ENCODE measurements at places on chromosomes 2 and 18. TPM values are rescaled to one million over a fixed set of nuclear protein-coding genes. Genes with fewer than 3 reads are reported as not detected.

DNA sequence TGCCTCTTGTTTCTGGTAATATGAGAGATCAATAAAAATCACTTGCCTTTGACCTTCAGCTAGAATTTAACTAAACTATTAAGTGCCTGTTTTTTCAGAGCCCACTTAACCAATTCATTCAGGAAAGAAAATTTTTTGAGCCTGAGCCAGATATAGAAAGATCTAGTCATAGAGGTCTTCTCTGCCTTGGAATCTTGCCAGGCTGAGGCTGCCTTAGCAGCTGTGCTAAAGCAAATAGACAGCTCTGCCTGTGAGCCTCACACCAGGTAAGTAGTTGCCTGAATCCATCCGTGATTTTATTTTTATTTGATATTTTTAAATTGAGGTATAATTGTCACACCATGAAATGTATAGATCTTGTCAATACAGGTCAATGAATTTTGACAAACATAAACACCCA, 27.4 kb downstream of the EVX2 start:
- no peaks in the 10 kb centered on the region for H3K27me3 ChIP-seq
- no peaks in the 10 kb centered on the region for H3K36me3 ChIP-seq
- H3K4me3 ChIP-seq: no peak overlapping the region
- H3K27ac ChIP-seq: no peak overlapping the region
- no peak for DNase-seq

GRCh38 chr18:59921384-59921891, 21.6 kb downstream of the PMAIP1 start:
- no peaks in the 10 kb centered on the region for H3K27me3 ChIP-seq
- H3K4me1 ChIP-seq: peaks cover 8% of the 10 kb centered on the region
- no peaks in the 10 kb centered on the region for H3K36me3 ChIP-seq
- no peak overlapping the region for H3K4me3 ChIP-seq
- H3K27ac ChIP-seq: no peak overlapping the region
- no peak for DNase-seq

The ARHGEF4 gene
- total RNA-seq: 22.7 TPM

GRCh38 chr2:216279459-216279858, 92.8 kb downstream of the MARCHF4 start:
- H3K4me1 ChIP-seq: no peaks in the 10 kb centered on the region
- no peaks in the 10 kb centered on the region for H3K36me3 ChIP-seq
- no peak overlapping the region for H3K27ac ChIP-seq
- no peak overlapping the region for H3K4me3 ChIP-seq
- no peaks in the 10 kb centered on the region for H3K27me3 ChIP-seq

The CLEC4F gene
- total RNA-seq: not detected

GRCh38 chr18:13261661-13262357, 43.2 kb downstream of the LDLRAD4 start:
- H3K4me1 ChIP-seq: peaks cover 83% of the 10 kb centered on the region
- no peaks in the 10 kb centered on the region for H3K36me3 ChIP-seq
- H3K27me3 ChIP-seq: no peaks in the 10 kb centered on the region

DNA sequence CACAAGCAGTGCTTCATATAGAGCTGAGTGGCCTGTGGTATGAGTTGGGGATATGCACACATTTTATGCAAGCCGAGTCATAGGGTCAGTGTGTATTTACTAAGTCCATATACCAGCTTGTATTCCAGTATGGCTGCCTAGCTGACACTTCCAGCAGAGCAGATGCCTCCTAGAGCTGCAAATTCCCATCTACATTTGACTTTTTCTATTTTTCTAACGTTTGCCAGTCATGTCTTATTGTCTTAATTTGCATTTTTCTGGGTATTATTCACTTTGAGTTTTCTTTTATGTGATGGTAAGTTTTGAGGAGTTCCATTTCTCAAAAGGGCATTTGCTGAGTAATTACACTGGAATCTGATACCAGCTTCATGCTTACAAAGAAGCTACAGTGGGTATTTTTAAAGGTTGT, 334.5 kb upstream of the CDH2 start:
- H3K4me3 ChIP-seq: no peak overlapping the region
- no peaks in the 10 kb centered on the region for H3K27me3 ChIP-seq
- no peaks in the 10 kb centered on the region for H3K4me1 ChIP-seq
- no peaks in the 10 kb centered on the region for H3K36me3 ChIP-seq

The TNFRSF11A gene
- 5.0 TPM for total RNA-seq

The FKBP1B gene
- total RNA-seq: 3.5 TPM

DNA sequence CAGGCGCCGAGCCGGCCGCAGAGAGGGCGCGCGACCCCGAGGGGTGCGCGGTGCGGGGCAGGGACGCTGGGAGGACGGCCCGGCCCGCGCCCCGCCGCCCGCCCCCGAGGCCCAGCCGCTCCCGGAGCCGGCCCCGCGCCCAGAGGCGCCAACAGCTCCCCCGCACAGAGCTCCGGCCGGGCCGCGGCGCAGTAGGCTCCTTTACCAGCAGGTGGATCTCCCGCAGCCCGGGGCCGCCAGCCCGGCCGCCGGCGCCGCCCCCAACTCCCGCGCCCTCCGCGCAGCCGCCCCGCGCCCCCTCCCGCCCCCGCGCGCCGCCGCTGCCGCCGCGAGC, 258 bp downstream of the MGAT4A start:
- H3K4me3 ChIP-seq: peak overlapping the region; percentile 64
- no peaks in the 10 kb centered on the region for H3K36me3 ChIP-seq
- H3K27me3 ChIP-seq: no peaks in the 10 kb centered on the region
- DNase-seq: peak; percentile 81
- H3K4me1 ChIP-seq: peaks cover 35% of the 10 kb centered on the region

- DNase-seq: no peak
- H3K27me3 ChIP-seq: no peaks in the 10 kb centered on the region
- H3K36me3 ChIP-seq: no peaks in the 10 kb centered on the region
- no peaks in the 10 kb centered on the region for H3K4me1 ChIP-seq
- H3K4me3 ChIP-seq: no peak overlapping the region
- H3K27ac ChIP-seq: no peak overlapping the region
These were observed 56.7 kb upstream of the FHL2 start for GRCh38 chr2:105455488-105456003.

DNA sequence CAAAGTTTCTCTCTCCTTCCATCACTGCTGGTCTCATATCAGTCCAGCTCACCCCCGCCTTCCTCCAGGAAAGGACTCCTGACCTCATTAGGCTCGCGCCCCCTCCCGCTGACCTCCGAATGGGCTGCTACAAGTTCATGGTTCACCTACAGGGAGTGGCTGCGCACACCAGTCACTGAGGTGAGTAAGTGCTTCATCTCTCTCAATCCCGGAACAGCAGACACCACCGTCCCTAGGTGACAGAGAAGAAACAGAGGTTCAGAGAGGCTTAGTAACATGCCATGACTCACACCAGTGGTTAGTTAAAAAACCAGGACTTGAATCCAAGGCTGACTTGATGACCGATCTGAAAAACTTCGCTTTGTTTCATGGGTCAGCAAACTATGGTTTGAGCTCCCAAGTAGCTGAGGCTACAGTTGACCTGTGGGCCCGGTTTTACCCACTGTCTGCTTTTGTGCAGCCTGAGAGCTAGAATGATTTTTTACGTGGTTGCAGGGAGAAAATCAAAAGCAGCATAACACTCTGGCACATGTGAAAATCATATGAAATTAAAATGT, 42.0 kb downstream of the ZFP36L2 start:
- no peak for DNase-seq
- no peak overlapping the region for H3K27ac ChIP-seq
- H3K36me3 ChIP-seq: no peaks in the 10 kb centered on the region
- no peak overlapping the region for H3K4me3 ChIP-seq
- no peaks in the 10 kb centered on the region for H3K27me3 ChIP-seq

GRCh38 chr2:26243470-26244308, 743 bp downstream of the HADHA start:
- H3K4me3 ChIP-seq: peak overlapping the region; percentile 80
- no peaks in the 10 kb centered on the region for H3K27me3 ChIP-seq
- H3K36me3 ChIP-seq: peaks cover under 1% of the 10 kb centered on the region
- H3K4me1 ChIP-seq: peaks cover 49% of the 10 kb centered on the region
- H3K27ac ChIP-seq: peak overlapping the region; percentile 95

The IL18RAP gene
- total RNA-seq: not detected

DNA sequence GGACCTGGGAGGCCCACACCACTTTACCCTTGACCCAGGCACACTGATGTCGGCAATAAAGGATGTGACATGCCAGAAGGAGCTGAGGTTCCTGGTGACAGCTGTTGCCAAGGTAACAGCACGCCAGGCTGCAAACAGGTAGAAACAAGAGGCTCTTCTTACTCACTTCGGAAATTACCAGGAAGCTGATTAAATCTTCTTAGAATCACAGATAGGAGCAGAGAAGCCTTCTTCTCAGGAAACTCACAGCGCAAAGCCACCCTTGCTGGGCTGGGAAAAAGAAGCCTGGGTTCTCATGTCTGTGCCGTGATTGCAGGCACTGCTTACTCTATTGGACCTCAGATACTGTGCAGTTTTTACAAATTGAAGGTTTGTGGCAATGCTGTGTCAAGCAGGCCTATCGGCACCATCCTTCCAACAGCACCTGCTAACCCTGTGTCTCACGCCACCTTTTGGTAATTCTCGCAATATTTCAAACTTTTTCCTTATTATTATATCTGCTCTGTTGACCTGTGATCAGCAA, 61.0 kb upstream of the TAF1B start:
- H3K27ac ChIP-seq: no peak overlapping the region
- H3K4me1 ChIP-seq: no peaks in the 10 kb centered on the region
- no peak overlapping the region for H3K4me3 ChIP-seq
- no peak for DNase-seq
- H3K36me3 ChIP-seq: no peaks in the 10 kb centered on the region

The AQP12A gene
- total RNA-seq: not detected

GRCh38 chr18:857986-858385, 45.9 kb upstream of the YES1 start:
- no peak overlapping the region for H3K4me3 ChIP-seq
- DNase-seq: no peak
- no peak overlapping the region for H3K27ac ChIP-seq
- H3K36me3 ChIP-seq: no peaks in the 10 kb centered on the region
- H3K27me3 ChIP-seq: no peaks in the 10 kb centered on the region

DNA sequence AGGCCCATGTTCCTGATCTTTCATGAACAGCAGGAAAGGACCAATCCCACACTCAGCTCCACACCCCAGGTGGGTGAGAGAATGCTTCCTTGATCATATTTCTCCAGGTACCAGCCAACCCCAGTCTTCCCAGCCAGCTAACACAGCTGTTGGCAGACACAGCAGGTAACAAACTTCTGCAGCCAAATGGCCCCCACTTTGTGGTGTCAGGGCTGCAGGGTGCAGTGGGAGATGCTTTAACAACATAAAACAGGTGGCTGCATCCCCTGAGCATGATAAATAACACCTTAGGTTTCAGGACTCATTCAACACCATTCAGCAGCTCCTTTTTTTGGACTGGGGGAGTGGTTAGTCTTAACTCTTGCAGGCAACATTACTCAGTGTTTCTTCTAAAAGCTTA, 76.7 kb upstream of the ACAA2 start:
- no peak overlapping the region for H3K4me3 ChIP-seq
- H3K27ac ChIP-seq: no peak overlapping the region
- H3K4me1 ChIP-seq: no peaks in the 10 kb centered on the region
- H3K36me3 ChIP-seq: no peaks in the 10 kb centered on the region

GRCh38 chr18:5964108-5964507, 68.8 kb upstream of the TMEM200C start:
- H3K4me1 ChIP-seq: no peaks in the 10 kb centered on the region
- DNase-seq: no peak
- H3K4me3 ChIP-seq: no peak overlapping the region
- no peaks in the 10 kb centered on the region for H3K27me3 ChIP-seq

The TUBB8B gene
- total RNA-seq: not detected

The ASTL gene
- not detected for total RNA-seq

The RAB12 gene
- total RNA-seq: 69.5 TPM

GRCh38 chr18:13539050-13539449, 187.3 kb downstream of the FAM210A start:
- peak overlapping the region; percentile 38 for H3K27ac ChIP-seq
- H3K4me1 ChIP-seq: peaks cover 70% of the 10 kb centered on the region
- no peak overlapping the region for H3K4me3 ChIP-seq
- no peaks in the 10 kb centered on the region for H3K27me3 ChIP-seq

The KCNK3 gene
- total RNA-seq: 12.2 TPM

DNA sequence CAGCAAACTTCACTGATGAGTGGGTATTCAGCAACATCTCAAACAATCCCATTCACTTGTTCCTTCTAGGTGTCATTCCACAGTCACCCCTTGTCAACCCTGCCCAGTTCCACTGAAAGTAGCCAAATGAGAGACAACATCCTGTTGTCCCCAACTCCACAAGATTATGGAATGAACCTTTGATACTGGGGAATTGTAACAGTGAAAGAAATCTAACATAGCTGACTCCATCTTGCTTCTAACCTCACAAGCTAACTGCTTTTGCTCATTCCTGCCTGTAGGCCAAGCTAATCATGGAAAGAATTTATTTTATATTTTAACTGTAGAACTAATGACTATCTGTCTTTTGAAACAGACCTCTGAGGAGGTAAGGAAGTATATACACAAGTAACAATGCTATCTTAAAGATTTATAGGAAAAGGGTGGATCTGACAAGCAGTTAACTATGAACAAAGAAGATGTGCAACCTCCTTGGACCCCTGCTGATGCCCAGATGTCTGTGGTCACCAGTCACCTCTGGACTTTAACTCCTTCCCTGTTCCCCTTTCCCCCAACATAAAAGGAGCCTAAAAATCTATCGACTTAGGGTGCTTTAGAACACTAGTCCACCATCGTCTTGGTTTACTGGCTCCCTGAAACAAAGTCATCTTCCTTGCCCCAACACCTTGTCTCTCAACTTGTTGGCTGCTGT, 6.9 kb upstream of the ANXA4 start:
- DNase-seq: no peak
- H3K4me3 ChIP-seq: no peak overlapping the region
- no peaks in the 10 kb centered on the region for H3K36me3 ChIP-seq

- H3K4me3 ChIP-seq: no peak overlapping the region
- DNase-seq: no peak
- peaks cover 32% of the 10 kb centered on the region for H3K4me1 ChIP-seq
- no peak overlapping the region for H3K27ac ChIP-seq
- no peaks in the 10 kb centered on the region for H3K27me3 ChIP-seq
These were observed 181.3 kb downstream of the CTIF start for GRCh38 chr18:48719974-48720654.

The TTC21B gene
- 32.8 TPM for total RNA-seq

The C1D gene
- 37.9 TPM for total RNA-seq

DNA sequence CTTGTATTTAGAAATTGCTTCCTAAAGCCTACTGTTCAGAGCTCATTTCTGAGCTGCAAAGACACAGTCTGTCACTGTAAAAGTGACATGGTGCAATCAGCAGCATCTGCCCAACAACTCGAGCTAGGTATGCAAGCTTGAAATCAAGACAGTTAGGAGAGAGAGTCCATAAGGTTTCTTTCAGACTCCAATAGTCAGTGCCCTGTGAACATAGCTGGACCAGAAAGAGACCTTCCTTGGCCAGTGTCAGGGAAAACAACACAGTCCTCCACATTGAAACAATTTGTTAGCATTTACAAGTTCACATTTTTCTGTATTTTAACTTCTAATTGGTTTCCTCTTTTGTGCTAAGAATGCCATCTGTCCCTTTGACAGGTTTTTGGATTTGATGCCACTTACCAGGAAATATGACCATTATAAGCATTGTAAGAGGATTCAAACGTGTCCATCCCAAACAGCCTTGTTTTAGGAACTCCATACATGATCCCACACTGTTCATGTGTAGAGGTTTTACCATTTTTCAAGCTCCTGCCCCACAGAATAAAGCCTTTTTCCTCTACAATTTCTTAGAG, 8.9 kb upstream of the MYCN start:
- no peak overlapping the region for H3K27ac ChIP-seq
- no peak for DNase-seq
- no peaks in the 10 kb centered on the region for H3K36me3 ChIP-seq
- no peak overlapping the region for H3K4me3 ChIP-seq

Measured in sigmoid colon (tissue), 7 donors.